ENCODE measurements at places on chromosomes 13 and 19. TPM values are rescaled to one million over a fixed set of nuclear protein-coding genes. Genes with fewer than 3 reads are reported as not detected.

ELOF1 gene
- 84.9 TPM for total RNA-seq

PRSS57 gene
- total RNA-seq = not detected

ZNF66 gene
- 34.0 TPM for total RNA-seq

RAB20 gene
- 12.3 TPM for total RNA-seq

CGB5 gene
- total RNA-seq = not detected

FAM83E gene
- total RNA-seq = 9.5 TPM

REEP6 gene
- total RNA-seq = 10.5 TPM

LIN7B gene
- total RNA-seq = 4.2 TPM

LILRB5 gene
- total RNA-seq = 0.09 TPM

IER2 gene
- 165 TPM for total RNA-seq

OVOL3 gene
- not detected for total RNA-seq

HSD17B14 gene
- total RNA-seq = 11.6 TPM

CLEC11A gene
- total RNA-seq = 3.8 TPM

ZNF90 gene
- 80.1 TPM for total RNA-seq

OR10H2 gene
- total RNA-seq = not detected

FUT3 gene
- total RNA-seq = not detected

SOX21 gene
- 36.8 TPM for total RNA-seq

PPM1N gene
- 8.1 TPM for total RNA-seq

ZNF665 gene
- total RNA-seq = 3.7 TPM

VAV1 gene
- total RNA-seq = 0.61 TPM

KLK4 gene
- not detected for total RNA-seq

RTBDN gene
- total RNA-seq = 6.4 TPM

ZNF700 gene
- total RNA-seq = 9.9 TPM

NCAN gene
- total RNA-seq = 1.5 TPM

CYP2F1 gene
- 0.63 TPM for total RNA-seq

CRLF1 gene
- 13.9 TPM for total RNA-seq

SLC7A10 gene
- 2.5 TPM for total RNA-seq

PNPLA6 gene
- total RNA-seq = 135 TPM

CPB2 gene
- total RNA-seq = not detected

OXGR1 gene
- total RNA-seq = not detected

ICAM4 gene
- total RNA-seq = 1.1 TPM

SIGLECL1 gene
- not detected for total RNA-seq

OR7D2 gene
- total RNA-seq = 0.48 TPM

ZNF541 gene
- total RNA-seq = not detected

ZNF132 gene
- 0.24 TPM for total RNA-seq

CPAMD8 gene
- total RNA-seq = 12.6 TPM

PCCA gene
- 54.2 TPM for total RNA-seq

CEACAM7 gene
- total RNA-seq = not detected

ZNF486 gene
- total RNA-seq = 21.5 TPM

TMEM59L gene
- total RNA-seq = 12.0 TPM

FFAR2 gene
- total RNA-seq = not detected

KLK12 gene
- total RNA-seq = not detected

RABAC1 gene
- total RNA-seq = 94.0 TPM

SMAD9 gene
- total RNA-seq = 1.1 TPM

HCST gene
- total RNA-seq = 0.68 TPM

GADD45B gene
- 13.5 TPM for total RNA-seq

NAT14 gene
- 51.2 TPM for total RNA-seq

TPP2 gene
- total RNA-seq = 63.5 TPM

DOCK6 gene
- 57.9 TPM for total RNA-seq

PNMA8A gene
- 22.6 TPM for total RNA-seq

MISP3 gene
- 0.72 TPM for total RNA-seq

KISS1R gene
- 3.3 TPM for total RNA-seq

RPS28 gene
- 1,988 TPM for total RNA-seq

ATCAY gene
- total RNA-seq = 13.9 TPM

FGF9 gene
- 0.20 TPM for total RNA-seq

RAB8A gene
- 103 TPM for total RNA-seq

ARHGAP45 gene
- total RNA-seq = 39.8 TPM

XAB2 gene
- total RNA-seq = 50.6 TPM
